ENCODE measurements at places on chromosomes 5 and 9.

- no peak for DNase-seq
These were observed 2.3 kb downstream of the COL27A1 start for GRCh38 chr9:114157516-114158176.

DNA sequence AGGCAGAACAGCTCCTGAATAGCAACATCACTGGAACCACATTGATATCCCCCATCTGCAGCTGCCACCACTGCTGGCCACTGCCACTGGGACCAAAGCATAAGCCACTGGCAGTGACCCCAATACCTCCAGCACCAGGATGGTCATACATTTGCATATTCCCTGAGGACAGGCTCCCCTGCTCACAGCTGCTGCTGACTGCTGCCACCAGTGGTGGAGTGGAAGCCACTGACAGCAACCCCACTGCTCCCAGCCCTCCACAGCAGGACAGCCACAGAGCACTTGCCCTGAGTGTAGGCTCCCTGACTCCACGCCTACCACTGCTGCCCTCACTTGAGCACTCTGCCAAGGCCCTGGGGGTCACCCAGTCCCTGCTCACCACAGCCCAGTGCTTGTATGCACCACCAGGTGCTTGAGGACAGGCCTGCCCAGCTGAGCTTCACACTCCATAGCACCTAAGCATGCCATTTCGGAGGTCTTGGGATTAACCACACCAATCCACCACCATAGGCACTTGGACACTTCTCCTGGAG, 327.4 kb upstream of the RPS23 start:
- DNase-seq, result no peak

GRCh38 chr9:13983607-13984006, 330.3 kb downstream of the NFIB start:
- DNase-seq, result no peak

- DNase-seq, result no peak
These were observed 25.0 kb upstream of the C5orf47 start for GRCh38 chr5:173963867-173964441.

- no peak for DNase-seq
These were observed 14.0 kb upstream of the TRIM14 start for GRCh38 chr9:98132806-98133631.

- no peak for DNase-seq
These were observed 54.1 kb downstream of the GARNL3 start for GRCh38 chr9:127318651-127319167.

DNA sequence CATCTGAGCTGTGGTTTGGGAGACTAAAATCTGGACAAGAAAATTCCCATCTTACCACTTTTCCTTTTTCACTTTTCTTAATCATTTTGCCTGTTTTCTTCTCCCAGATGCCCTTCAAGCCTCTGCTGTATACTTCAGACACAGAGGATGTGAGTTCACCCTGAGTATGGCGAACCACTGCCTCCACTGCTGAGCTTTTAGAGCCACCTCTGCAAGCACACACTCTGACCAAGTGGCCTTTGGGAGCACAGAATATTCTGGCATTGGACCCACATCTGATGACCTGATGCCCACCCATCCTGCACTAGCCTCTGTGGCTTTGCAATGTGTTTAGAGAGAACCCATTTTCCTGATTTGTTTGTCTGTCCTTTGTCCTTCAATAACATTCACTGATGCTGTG, 32.5 kb downstream of the TERT start:
- no peak for DNase-seq

DNA sequence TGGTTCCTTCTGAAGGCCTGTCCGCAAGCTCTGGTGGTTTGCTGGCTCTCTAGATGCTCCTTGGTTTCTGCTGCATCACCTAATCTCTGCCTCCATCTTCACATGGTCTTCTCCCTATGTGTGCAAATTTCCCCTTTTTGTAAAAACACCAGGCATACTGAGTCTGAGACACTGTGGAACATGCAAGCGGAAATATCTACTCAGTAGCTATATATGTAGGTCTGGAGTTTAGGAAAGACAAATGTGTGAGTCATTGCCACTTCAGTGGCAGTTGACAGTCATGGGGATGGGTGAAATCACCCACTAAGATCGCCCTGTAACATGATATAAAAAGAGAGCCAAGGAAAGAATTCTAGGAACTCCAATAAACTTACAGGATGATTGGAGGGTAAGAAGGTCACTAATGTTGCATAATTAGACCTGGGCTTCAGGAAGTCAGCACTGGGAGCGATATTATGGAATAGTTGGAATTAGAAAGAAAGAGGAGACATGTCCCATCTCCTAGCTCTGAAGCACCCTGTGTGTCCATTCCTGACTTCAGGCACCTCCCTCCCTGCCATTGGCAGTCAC, 22.7 kb upstream of the UBLCP1 start:
- DNase-seq, result no peak

DNA sequence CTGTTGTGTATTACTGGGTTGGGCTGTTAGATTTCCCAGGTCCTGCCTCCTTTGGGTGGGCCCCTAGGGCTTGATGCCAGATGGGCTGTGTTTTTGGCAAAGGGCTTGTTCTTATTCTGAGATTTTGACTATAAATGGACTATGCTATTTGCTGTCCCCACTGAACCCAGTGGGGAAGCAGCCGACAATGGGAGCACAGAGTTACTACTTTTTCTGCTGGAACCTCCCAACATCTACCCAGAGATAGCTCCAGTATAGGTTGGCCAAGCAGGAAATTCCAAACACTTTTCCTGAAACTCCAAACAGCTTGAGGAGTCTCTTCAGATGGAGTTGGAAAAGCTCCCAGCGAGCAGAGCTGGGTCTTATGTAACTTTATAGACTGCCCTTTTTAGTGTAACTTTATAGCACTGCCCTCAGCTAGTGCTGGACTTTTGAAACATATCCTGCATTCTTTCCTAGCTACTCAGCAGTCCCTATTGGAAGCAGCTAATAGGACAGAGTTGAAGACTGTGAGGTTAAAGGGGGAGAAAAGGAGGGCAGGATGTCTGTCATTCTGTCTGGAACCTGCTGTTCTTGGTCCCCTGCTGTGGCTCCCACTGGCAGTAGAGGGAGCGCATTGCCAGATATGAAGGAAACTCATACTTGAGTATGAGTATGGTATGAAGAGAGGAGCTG, 21.0 kb downstream of the RUSC2 start:
- DNase-seq, result no peak

DNA sequence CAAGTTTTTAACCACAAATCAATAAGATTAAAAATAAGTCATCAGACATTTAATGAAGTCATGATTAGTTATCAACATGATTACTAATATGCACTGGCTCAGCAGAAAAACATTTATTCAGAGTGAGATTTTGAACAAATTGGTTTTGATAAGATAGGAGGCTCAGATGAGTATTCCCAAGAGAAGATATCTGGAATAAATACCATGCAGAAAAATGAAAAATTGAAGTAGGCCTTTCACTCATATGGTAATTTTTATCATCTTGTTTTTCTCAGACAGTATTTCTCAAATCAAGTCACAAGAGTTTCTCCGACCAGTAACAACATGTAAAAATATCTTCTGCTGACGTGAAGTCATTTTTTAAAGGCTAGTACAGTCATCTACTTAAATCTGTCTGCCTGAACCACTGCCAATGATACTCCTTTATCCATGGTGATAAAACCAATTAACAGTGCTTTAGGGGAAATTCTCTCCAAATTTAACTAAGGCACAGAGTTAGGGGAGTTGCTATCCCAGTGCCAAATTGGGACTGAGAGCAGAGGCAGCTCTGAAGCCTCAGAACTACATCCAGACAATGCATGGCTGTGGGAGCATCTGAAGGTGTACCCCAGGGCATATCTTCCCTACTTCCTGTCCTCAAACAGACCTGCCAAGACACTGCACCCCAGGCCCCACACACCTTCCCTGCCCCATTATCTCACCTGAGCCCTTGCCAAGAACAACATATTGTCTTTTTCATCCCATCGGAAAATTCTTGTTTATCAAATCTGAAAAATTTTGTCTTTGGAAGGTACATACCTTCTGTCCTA, 105.5 kb upstream of the TSLP start:
- DNase-seq, result no peak
